ENCODE measurements at places on chromosomes 1 and 21.

DNA sequence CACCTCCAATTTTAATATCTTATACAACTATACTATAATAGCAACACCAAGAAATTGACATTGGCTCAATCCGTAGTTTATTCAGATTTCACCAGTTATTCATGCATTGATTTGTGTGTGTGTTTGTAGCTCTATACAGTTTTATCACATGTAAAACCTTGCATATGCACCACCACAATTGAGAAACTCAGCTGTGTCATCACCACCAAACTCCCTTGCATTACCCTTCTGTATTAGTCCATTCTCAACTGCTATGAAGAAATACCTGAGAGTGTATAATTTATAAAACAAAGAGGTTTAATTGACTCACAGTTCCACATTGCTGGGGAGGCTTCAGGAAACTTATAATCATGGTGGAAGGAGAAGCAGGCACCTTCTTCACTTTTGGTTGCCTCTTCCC is 162.1 kb downstream of the PATJ start:
- no peak overlapping the region for H3K27ac ChIP-seq
- no peaks in the 10 kb centered on the region for H3K4me1 ChIP-seq
- no peak for DNase-seq
- no peaks in the 10 kb centered on the region for H3K36me3 ChIP-seq
- no peaks in the 10 kb centered on the region for H3K27me3 ChIP-seq
- H3K4me3 ChIP-seq = no peak overlapping the region

- no peak for DNase-seq
- H3K27me3 ChIP-seq = no peaks in the 10 kb centered on the region
- no peak overlapping the region for H3K27ac ChIP-seq
- H3K4me1 ChIP-seq = no peaks in the 10 kb centered on the region
Measured at GRCh38 chr1:6646499-6647148, 22.0 kb downstream of the THAP3 start.

- H3K36me3 ChIP-seq = peaks cover 13% of the 10 kb centered on the region
- no peak overlapping the region for H3K4me3 ChIP-seq
- peaks cover 26% of the 10 kb centered on the region for H3K4me1 ChIP-seq
Measured at GRCh38 chr1:91752324-91752723, 133.6 kb downstream of the TGFBR3 start.

DNA sequence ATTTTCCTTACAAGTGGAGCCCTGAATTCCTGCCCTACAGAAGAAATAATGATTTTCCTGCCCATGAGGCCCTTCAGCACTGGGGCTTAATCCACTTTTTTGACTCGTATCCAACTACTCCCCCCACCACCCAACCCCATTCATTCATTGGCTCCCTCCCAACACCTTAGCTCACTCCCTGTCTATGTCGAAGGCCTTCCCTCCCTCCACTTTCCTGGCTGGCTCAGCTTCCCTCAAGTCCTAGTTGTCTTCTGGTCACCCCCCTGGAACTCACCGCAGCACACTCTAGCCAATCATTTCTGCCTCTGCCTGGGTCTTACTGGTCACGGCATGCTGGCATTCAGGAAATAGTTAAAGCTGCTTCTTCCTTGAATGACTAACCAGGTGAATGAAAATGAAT is 118.9 kb downstream of the PGBD5 start:
- DNase-seq = no peak
- no peak overlapping the region for H3K4me3 ChIP-seq
- H3K27me3 ChIP-seq = no peaks in the 10 kb centered on the region
- H3K4me1 ChIP-seq = peaks cover 4% of the 10 kb centered on the region
- peak overlapping the region; percentile 67 for H3K27ac ChIP-seq

DNA sequence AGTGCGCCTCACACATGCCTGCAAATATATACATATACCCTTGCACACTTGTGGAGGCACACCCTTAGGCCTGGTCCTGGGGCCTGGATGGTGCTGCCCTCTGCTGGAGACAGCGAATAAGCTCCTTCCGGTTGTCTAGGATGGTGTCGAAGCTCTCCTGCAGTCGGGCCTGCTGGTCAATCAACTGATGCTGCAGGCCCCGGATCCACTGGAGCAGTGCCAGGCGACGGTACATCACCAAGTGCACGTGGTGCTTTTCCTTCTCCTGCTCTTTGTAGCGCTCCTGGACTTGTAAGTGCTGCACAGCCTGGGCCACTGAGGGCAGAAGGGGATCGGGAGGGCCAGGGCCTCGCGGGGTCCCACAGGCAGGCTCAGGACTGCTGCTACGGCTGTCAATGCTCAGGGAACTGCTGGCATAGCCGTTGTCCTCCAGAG is 3.1 kb downstream of the C1orf216 start:
- peaks cover 7% of the 10 kb centered on the region for H3K36me3 ChIP-seq
- H3K27me3 ChIP-seq = peaks cover 8% of the 10 kb centered on the region
- H3K4me1 ChIP-seq = peaks cover 27% of the 10 kb centered on the region

GRCh38 chr1:156420205-156421061 is 51.4 kb downstream of the RHBG start:
- peaks cover 4% of the 10 kb centered on the region for H3K4me1 ChIP-seq
- peaks cover 2% of the 10 kb centered on the region for H3K36me3 ChIP-seq
- H3K27ac ChIP-seq = no peak overlapping the region

GRCh38 chr1:206098242-206098919 is 18.8 kb downstream of the AVPR1B start:
- no peak for DNase-seq
- H3K4me3 ChIP-seq = no peak overlapping the region
- no peaks in the 10 kb centered on the region for H3K27me3 ChIP-seq
- no peaks in the 10 kb centered on the region for H3K4me1 ChIP-seq
- H3K36me3 ChIP-seq = no peaks in the 10 kb centered on the region
